ENCODE measurements at places on chromosomes 12 and 14.
A peak's percentile ranks its signal among the peaks of the same experiment; 100 is the strongest.

- H3K36me3 ChIP-seq = no peaks in the 10 kb centered on the region
- no peak for DNase-seq
- H3K27ac ChIP-seq = no peak overlapping the region
- H3K27me3 ChIP-seq = no peaks in the 10 kb centered on the region
These were observed 189.7 kb upstream of the CDKN3 start for GRCh38 chr14:54207075-54207474.

DNA sequence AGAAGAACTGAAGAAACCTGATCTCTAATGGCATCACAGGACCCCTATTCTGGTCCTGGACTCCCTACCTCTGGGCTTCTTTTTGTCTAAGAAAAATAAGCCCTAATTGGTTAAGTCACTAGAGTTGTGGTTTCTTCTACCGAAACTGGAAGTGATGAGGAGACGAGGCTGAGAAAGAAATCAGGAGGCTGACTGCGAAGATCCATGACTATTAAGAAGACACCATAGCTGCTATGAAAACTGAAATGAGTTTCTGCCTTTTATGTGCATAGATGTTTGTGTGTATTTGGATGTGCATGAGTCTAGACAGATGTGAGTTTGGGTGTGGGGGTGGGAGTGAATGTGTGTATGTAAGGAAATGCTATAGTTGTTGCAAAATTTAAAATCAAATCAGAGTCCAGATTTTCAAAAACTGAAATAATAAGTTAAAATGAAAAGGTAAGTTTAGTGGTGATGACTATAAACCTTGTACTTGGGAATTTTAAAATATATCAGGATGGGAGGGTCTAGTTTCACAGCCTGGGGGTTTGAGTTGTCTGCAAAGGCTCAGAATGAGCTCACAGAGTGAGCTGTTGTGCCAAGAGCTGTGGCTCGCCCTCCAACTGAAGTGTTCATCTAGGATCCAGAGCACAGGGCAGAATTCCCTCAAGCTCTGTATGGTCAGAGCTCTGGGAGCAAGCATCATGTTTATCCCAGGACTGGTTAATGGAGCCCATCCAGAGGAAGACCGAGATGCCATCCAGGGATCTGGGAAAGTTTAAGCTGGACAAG lies 94.9 kb downstream of the VCPKMT start:
- no peak for DNase-seq
- no peaks in the 10 kb centered on the region for H3K36me3 ChIP-seq
- no peaks in the 10 kb centered on the region for H3K27me3 ChIP-seq
- H3K4me1 ChIP-seq = peaks cover 5% of the 10 kb centered on the region
- no peak overlapping the region for H3K4me3 ChIP-seq

- H3K36me3 ChIP-seq = no peaks in the 10 kb centered on the region
- no peaks in the 10 kb centered on the region for H3K27me3 ChIP-seq
- no peak overlapping the region for H3K27ac ChIP-seq
- no peak for DNase-seq
- H3K4me1 ChIP-seq = peaks cover 18% of the 10 kb centered on the region
These were observed 48.6 kb upstream of the GTF2A1 start for GRCh38 chr14:81269100-81269978.

GRCh38 chr14:93050761-93051160 lies 65.0 kb downstream of the ITPK1 start:
- H3K4me1 ChIP-seq = peaks cover 64% of the 10 kb centered on the region
- H3K27ac ChIP-seq = peak overlapping the region; percentile 62
- no peak for DNase-seq
- no peaks in the 10 kb centered on the region for H3K27me3 ChIP-seq
- no peaks in the 10 kb centered on the region for H3K36me3 ChIP-seq

DNA sequence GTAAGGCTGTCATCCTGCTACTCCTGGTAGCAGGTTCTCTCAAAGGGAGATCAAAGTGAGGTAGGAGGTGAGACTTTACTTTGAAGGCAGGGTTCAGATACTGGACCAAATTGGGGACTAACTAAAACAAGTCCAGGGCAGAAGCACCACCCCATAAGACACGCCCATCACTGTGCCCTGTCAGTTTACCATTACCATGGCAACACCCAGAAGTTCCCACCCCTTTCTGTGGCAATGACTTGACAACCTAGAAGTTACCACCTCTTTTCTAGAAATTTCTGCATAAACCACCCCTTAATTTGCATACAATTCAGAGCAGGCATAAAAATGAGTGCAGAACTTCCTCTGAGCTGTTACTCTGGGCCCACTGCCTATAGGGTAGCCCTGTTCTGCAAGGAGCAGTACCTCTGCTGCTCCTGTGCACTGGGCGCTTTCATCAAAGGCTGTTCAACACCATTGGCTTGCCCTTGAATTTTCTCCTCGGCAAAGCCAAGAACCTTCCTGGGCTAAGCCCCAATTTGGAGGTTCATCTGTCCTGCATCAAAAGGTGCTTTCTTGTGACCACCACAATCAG lies 64.8 kb upstream of the MAX start:
- no peak overlapping the region for H3K27ac ChIP-seq
- no peak for DNase-seq
- H3K36me3 ChIP-seq = no peaks in the 10 kb centered on the region
- no peaks in the 10 kb centered on the region for H3K4me1 ChIP-seq
- no peaks in the 10 kb centered on the region for H3K27me3 ChIP-seq

DNA sequence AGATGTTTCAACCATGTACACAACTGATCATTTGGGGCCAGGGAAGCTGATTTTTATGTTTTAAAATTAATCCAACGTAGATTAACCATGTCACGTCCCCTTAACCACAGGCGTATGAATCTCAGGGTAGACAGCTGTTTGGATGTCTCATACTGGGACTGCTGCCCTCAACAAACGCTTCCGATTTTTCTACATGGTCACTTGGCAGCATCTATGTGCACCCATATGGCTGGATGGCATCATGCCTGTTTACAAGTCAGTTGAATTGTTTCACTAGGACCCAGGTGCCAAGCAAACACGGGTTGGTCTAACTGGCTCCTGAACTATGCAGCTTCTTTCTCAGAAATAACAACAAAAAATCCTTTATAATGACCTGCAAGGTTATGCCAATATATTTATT lies 393.8 kb downstream of the NPAS3 start:
- no peaks in the 10 kb centered on the region for H3K36me3 ChIP-seq
- DNase-seq = no peak
- H3K4me1 ChIP-seq = no peaks in the 10 kb centered on the region
- H3K27ac ChIP-seq = no peak overlapping the region

All from heart left ventricle (tissue), 16 donors.